GM13976 (cell line): ENCODE measurements at places on chromosomes 7 and 10.

GRCh38 chr7:94595717-94596116, 60.2 kb downstream of the SGCE start:
- no peak for DNase-seq

DNA sequence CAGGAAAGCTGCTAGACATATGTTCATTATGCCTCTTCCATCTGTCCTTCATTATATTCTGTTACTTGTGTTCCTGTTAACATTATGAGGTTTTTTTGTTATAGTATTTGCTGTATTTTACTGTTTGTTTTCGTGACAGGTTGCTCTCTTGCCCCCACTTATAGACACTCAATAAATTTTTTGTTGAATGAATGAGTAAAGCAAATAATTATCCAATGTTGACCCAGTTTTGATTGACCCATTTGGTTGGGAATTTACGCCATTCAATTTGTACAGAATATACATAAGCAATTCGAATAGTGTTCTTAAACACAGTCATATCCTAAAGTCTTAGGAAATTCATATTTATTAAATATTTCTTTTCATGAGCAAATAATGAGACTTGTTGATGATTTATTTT, 11.8 kb downstream of the CCSER2 start:
- DNase-seq, result no peak

DNA sequence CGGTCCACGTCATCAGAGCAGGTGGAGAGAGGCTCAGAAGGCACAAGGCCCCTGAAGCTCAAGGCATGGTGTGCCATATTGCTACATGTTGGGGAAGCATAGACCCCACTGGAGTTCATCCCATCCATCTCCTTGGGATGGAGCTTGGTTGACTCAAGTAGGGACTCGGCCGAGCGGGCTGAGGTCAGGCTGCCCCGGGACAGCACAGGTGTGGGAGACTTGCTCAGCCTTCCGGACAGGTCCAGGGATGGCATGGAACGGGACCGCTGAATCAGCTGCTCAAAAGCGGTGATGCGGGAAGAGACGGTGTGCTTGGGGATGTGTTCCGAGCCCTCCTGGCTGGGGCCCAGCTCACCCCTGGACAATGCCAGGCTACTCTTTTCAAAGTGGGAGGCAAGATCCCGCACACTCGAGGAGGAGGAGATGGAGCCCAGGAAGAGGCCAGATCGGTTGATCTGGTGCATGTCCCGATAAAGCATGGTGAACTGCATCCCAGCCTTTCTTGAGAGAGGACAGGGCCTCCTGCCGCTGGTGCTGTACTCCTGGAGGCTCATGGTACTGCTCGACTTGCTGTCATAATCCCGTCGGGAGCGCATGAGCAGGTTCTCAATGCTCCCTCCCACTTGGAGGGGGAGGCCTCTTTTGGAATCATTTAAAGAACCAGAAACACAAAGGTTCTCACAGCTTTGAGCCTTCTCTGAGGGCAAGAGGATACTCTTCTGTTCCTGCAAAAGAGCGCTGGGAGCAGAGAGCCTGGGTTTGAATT, 65.6 kb upstream of the PDLIM1 start:
- DNase-seq, result no peak

DNA sequence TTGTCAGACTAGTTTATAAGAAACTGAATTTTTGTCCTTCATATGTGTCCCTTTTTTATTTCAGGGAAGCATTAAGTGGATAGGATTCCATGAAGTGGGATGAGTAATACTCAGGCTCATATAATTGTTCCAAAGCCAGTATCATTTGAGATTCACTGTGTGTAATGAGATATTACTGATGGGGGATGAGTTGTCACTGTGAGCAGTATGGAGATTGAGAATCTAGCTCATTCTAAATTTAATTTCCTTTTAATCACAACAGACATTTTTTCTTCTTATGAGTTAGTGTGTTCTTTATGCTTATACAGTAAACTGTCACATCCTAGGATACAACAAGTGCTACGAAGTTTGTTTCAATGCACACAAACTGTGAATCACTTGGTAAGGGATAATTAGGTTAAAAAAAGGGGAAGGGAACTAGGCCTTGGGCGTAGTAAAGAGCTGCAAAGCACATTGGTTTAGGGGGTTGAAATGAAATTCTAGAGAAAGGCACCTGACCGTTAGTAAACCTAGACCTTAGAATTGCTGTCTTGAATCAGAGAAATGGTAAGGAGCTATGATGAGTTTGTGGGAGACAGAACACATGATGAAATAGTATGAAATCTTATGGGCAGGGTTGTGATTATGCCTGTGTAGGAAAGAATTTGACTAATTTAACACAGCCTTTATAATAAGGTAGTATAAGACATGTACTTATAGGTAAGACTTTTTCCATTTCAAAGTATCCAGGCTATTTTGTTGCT, 153.4 kb downstream of the MLLT10 start:
- no peak for DNase-seq

GRCh38 chr10:70500812-70501301, 22.3 kb downstream of the PALD1 start:
- no peak for DNase-seq

DNA sequence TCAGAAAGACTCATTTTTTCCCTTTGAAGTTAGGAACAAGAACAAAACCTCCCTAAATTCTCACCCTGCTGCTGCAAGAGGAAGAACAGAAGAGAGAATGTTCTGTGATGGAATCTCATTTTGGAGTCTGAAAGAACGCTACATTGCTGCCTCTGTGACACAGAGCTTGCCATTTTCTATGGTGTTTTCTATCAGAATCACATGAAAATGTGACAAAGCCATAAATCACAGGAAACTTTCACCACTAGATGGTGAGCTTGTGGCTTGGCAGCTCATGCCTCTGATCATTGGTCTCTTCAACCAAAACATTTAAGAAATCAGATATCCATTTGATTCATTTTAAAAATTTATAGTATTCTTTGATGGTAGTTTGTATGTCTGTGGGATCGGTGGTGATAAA, 82.9 kb downstream of the CADPS2 start:
- DNase-seq, result no peak

- DNase-seq, result no peak
Observed at GRCh38 chr7:24501443-24502134, 71.7 kb upstream of the PALS2 start.

DNA sequence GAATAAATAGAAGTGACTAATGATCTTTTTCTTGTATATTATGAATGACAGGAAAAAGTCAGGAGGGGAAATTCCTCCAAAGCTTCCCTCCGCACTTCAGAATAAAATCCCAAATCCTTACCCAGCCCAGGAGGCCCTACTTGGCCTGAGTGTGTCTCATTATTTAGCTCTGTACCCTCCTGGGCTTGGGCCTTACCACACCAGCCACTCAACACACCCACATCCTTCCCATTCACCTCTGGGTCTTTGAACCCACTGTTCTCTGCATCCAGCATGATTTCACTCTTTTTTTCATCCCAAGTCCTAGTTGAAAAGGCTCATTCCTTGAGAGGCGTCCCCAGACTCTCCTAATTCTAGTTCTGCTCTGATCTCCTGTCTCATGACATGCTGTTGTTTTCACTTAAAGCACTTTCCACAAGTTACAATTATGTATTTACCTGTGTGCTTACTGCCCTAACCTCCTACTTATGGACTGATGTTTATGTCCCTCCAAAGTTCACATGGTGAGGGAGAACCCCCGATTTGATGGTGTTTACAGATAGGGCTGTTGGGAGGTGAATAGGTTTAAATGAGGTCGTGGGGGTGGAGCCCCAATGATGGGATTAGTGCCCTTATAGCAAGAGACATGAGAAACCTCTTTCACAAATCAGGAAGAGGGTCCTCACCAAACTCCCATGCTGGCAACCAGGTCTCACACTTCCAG, 6.4 kb downstream of the NOD1 start:
- no peak for DNase-seq
